ENCODE measurements at places on chromosomes 12 and 14.

- DNase-seq, result no peak
Measured at GRCh38 chr12:104243971-104244370, 28.4 kb downstream of the TXNRD1 start.

DNA sequence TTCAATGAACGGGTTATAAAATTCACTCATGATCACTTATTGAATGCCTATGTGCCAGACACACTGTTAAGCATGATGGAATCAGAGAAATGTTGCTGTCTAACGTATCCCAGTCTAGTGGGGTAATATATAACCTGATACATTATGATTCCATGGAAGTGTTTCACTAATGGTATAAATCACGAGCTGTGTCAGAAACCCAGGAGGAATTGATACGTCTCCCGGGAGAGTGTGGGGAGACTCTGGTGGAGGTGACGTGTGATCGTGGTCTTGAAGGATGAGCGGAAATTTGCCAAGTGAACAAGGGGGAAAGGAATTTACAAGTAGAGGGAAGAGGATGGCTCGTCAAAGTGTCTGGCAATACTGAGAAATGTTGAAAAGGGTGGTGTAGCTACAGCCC is 26.5 kb downstream of the MANSC1 start:
- no peak for DNase-seq

DNA sequence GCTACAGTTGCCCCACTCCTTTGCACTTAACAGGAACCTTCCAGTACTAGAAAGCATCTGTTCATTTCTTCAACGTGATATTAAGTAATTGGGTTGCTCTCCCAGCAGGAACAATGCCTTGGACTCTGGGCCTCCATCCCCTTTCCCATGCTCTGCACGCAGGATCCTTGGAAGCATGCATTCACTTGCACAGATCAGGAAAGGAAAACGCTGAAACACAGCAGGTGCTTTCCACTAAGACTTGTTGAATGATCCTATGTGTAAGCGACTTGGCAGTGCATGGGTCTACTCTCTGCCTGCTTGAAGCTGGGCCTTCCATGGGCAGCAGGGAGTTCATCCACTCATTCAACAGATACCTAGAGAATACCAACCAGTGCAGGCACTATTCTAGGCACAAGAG is 2.3 kb downstream of the LTBP2 start:
- DNase-seq, result no peak

DNA sequence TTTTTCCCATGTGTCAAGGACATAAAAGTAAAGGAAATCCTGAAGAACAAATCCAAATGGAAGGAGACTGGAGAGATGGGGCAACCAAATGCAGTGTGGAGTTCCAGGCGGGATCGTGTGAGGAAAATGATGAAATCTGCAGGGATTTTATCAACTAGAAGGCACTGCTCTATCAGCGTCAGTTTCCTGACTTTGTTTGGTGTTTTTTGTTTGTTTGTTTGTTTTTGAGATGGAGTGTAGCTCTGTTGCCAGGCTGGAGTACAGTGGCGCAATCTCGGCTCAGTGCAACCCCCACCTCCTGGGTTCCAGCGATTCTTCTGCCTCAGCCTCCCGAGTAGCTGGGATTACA is 43.3 kb upstream of the GPR132 start:
- DNase-seq, result no peak

- peak; percentile 84 for DNase-seq
Measured at GRCh38 chr14:52906141-52906601, 44.7 kb downstream of the FERMT2 start.

DNA sequence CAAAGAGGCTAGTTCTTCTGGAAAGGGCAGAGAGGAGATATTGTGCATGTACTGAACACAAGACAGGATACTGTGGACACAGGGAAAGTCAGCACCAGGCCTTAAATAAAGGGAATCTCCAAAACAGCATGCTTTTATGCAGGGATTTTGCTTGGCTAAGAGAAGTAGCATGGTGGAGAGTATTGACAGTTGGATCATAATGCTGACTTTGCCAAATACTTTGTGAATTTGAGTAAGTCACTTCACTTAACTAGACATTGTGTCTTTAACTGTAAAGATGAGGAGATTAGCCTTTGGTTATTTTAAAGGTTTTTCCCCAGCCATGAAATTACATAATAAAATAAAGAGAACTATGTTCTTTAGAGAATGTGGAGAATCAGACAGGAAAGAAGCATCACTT is 24.5 kb downstream of the GALNT8 start:
- no peak for DNase-seq

Measured in Panc1 (cell line).